HuH-7 (cell line): ENCODE measurements at places on chromosomes 7 and 10.

GRCh38 chr10:6951732-6952131 is 371.7 kb upstream of the PRKCQ start:
- DNase-seq, result no peak

DNA sequence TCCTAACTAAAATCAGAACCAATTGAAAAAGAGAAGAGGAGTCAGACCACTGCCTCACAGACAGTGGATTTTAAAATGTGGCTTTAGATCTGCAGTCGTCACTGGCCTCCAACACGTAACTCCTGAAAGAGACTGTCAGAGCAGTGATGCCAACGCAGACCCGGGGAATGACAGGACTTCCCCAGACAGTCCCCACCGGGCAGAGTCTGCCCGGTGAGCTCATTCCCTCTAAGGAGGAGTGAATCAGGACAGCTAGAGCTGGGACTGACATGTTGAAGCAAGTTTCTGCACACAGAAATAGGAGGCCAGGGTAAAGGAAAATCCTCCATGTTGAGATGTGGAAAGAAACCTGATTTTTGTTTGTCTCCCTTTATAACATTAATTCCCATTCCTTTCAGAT is 105.0 kb downstream of the TES start:
- DNase-seq, result no peak

DNA sequence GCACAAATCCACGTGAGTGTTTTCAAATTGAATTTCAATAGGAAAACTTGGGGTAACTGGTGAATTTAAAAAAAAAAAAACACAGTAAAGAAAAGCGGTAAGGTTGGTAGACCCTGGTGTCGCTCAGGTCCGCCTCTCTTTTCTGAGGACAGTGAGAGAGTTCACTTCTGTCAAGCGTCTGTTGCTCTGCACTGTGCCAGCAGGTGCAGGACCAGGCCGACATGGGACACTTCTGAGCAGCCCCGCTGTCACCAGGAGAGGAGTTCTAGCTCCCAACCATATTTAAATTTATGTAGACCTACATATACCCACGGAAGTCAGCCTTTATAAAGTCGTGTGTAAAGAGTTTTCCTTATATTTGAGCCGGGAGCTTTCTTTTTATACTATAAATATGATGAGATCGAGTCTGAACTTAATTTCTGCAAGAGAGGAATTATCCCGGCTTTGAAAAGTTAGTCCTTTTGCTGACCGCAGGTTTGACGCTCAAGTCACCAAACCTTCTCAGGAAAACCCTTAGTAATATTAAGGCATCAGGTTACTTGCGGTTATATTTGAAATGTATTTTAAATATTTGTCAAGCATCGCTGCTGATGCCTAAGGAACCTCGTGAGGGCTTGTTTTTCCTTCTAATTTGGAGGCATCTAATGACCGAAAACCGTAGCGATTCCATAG is 531 bp downstream of the IKZF1 start:
- DNase-seq, result no peak

DNA sequence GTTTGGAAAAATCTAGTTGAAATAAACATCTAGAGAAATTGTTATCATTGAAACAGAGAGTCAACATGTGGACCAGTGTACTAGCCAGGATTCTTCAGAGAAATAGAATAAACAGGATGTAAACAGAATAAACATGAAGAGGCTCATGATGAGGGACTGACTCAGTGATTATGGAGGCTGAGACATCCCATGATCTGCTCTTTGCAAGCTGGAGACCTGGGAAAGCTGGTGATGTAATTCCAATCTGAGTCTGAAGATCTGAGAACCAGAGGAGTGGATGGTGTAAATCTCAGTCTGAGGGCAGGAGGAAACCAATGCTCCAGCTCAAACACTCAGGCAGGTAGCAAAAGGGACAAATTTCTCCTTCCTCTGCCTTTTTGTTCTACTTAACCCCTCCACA is 62.9 kb upstream of the FAM180A start:
- DNase-seq, result no peak
